HFF-Myc (cell line): ENCODE measurements at places on chromosomes 7 and 10.
A peak's percentile ranks its signal among the peaks of the same experiment; 100 is the strongest.

DNA sequence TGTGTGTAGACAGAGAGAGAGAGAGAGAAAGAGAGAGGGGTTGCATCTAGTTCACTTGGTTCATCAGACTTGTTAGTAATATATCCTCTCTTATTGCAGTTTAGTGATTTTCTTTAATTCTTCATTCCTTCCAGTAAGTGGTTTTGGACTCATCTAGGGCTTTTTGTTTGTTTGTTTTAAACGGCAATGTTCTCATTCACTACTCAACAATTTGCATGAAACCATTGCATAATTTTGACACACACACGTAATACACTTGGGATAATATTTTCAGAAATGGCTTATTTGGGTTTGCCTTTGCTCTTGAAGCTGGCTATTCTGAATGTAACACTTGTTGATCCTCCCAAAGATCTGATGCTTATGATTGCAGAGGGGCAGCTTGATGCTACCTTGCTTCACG is 16.4 kb upstream of the ZNF32 start:
- no peak for DNase-seq

DNA sequence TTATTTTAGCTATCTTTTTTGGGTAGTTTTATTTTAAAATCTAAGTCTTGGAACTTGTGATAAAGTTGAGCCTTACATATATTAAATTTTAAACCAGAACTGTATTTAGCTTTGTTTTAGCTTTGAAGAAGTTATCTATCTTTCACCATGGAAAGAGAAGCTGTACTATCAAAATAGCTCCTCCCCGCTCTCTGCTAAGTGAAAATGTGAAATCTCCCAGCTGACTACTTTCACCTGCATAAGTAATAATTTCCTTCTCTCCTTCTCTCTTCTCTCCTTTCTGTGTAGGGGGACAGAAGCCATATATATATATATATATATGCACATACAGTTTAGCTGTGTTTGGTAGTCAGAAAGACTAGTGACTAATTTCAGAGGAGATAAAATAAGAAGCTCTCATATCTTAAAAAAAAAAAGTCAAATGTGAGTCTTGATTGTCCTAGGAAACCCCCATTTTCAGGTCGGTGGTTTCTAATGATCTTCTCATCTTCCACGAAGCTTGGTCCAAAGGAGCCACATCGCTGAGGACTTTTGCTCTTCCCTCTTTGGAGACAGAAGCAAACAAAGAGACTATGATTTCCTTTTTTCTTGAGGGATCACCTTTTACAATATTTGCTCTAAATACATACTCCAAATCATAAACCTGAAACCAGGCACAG is 30.6 kb upstream of the GDI2 start:
- no peak for DNase-seq

DNA sequence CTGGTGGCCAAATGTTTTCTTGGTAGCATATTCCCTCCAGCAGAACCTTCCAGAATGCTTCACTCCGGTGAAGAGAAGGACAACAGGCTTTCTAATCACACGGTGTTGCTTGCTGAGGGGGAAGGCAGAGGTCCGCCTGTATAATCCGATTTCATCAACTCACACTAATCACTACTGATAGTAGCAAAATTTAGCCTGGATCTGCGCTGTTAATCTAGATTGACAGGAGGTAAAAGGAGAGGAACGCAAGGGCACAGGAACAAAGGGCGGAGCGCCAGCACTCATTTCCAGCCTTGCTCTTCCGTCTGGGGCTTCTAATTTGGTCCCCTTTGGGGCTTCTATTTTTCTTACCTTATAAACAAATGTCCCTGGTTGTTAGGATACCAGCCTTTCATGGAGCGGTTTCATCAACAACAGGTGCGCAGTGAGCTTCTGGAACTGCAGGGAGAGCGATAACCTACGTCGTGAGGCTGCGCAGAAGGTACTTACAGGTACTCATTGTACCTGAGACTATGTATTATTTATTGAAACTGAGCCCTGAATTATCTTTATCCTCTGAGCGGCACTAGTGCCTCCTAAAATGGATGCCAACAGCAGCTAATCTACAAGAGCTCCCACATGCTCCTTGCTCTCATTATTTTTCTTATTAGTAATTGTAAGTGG is 150.6 kb downstream of the CACNB2 start:
- DNase-seq: no peak

GRCh38 chr10:77210645-77211044 is 427.0 kb downstream of the KCNMA1 start:
- no peak for DNase-seq

GRCh38 chr10:116909307-116909706 is 60.0 kb downstream of the ENO4 start:
- no peak for DNase-seq

- DNase-seq: no peak
Measured at GRCh38 chr10:10508211-10508610, 509.5 kb upstream of the CELF2 start.

DNA sequence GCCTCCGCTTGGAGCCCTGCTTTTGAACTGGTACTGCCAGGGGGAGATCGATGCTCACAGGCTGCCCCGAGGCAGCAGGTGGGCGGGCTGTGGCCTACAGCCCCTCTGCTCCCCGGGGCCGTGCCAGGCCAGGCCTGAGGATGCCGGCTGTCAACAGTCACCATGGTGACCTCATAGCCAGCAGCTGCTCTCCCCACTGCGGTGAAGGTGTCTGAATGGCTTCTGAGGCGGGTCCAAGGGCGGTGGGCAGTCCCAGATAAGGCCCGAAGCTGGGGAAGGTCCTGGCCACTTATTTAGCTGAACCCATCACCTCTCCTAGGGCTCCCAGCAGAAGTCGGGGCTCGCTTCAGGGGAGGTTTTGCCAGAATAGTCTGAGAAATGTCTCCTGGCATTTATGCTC is 179.3 kb downstream of the ARHGAP12 start:
- DNase-seq: no peak

- no peak for DNase-seq
Measured at GRCh38 chr10:92689663-92690210, at the start of gene HHEX. HHEX (plus strand) TSS chr10:92689955; CDS start chr10:92689987, 32 bp downstream.

DNA sequence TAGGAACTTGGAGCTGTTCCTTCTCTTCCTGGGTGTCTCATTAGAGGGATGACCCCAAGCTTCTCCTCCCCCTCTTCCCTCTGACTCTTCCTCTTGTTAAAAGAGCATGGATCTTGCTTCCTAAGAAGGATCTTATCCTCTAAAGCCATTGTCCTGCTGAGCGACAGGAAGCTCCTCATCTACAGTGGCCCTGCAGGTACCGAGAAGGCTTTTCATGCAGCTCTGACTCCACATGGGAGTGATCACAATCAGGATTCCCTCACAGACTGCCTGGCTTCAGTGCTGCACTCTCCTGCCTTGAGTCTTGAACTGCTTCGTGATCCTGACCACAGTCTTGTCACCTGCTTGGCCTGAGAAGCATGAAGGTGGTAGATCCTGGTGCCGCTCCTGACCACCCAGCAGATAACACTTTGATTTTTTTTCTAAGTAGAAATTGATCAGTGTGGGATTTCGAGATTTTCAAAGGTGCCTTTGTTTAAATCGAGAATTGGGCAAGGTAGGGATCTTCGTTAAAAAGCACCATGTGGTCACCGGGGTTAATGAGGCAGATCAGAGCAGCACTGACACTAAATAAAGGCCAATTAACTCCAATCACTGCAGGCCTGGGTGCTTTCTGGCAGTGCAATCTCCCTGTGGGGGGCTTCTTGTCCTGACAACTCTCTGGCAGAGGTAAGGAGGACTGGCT is 376.4 kb downstream of the NRG3 start:
- no peak for DNase-seq

DNA sequence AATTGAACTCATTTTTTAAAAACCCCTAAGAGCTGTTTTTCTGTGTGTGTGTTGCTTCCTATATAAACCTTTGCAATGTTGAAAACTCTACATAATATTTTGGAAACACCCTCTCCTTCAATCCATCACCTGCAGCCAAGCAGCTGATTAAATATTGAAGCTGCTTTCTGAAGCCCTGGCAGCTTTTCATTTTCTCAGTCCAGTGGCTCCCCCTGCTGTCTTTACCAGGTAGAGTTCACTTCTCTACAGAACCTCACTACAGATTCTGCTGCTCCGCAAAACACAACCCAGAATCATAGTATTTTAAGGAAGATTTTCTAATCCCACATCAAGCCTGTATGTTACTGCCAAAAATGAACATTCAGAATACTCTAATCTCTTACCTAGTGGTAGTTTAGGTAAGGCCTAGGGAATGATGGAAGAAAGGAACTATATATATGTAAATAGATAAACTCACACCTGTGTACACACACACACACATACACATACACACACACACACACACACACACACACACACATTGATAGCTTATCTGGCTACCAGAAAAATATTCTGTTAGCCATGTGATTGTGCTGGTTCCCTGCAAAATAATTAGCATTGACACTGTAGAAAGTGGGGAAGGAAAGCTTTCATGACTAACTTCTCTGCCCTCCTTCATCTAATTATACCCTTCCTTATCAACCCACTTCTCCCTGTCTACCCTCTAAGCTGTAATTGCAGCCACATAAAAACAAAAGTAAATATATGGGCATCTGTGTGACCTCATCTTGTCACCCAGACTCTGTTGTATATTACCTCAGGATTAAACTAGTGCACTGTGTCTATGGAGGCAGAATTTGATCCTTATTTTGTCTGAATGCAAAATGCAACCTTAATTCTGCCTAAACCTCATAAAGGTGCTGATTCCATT is 229.5 kb upstream of the FZD1 start:
- peak; percentile 20 for DNase-seq

DNA sequence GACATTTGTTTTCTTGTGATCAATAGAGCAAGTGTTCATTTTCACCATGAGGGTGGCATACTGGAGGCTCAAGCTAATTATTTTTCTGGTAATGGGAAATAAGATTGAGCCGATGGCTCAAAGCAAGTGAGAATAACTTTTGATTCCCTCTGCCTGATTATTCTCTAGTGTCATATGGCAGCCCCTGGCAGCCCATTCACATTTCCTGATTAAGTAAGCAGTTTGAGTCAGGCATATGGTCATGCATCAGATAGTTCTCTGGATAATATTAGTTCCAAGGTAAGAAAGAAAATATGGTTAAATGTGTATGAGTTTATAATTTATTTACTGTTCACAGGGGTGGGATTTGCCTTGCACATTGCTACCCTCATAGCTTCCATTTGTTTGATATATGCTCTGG is 109.2 kb downstream of the DYNC1I1 start:
- DNase-seq: no peak

GRCh38 chr7:88599528-88599927 is 160.0 kb upstream of the ZNF804B start:
- no peak for DNase-seq

DNA sequence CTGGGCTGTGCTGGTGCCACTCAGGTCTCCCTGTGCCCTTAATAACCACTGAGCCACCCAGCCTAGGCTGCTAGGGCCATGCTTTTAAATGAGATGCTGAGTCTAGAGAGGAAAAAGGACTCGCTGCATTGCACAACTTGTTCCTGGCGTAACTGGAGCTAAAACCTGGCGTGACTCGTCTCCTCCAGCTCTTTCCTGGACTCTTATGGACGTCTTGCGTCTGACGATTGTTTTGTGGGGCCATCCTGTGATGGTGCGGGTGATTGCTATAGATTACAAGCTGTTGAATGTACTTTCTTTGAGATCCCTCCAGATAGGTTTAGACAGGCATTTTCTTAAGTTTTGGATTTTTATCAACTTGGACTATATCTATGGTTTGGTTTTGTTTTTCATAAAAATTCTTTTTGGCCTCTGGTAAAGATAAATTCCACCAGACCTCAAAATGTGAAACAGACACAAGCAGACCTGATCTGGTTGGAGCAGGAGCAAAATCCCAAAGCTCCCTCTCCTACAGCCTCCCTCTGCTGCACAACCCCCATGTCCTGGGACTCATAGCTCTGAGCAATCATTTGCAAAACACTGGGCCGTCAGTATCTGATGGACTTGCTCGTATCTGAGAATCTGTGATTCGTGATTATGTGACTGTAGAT is 230.3 kb downstream of the ARHGAP12 start:
- DNase-seq: no peak

- DNase-seq: peak; percentile 1
Measured at GRCh38 chr10:23826421-23826820, 382.5 kb upstream of the KIAA1217 start.

DNA sequence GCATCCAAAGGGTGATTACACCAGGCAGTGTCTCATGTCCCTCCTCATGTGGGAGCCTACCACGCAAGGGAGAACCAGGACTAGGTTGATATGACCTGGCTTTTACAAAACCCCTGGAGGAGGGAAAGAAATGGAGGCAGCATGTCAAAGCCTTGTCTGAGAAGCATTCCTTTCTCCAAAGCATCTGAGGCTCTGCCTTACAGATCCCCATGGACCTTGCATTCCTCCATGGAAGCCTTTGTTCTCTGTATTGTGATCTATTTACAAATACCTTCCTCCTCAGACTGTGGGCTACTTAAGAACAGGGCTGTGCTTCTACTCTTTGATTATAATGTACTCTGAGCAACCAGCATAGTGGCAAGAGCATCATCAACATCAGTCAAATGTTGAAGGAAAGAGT is 197.0 kb downstream of the PLXNA4 start:
- no peak for DNase-seq

- no peak for DNase-seq
Measured at GRCh38 chr7:120998996-120999565, 10.6 kb downstream of the CPED1 start.

DNA sequence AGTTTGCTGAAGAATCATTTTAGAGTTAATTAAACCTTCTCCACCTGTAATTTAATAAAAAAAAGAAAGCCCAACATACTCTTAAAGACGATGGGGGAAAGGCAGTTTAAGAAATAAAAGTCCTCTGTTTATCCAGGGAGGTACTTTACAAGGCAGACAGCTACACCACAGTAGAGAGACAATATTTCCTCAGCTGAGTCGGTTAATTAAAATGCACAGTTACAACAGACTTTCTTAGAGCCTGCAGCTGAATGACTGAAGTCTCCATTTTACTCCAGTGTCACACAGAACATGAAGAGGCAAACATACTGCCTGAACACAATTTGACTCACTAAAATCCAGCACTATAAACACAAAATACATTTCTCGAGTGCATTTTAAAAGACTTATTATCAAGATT is 15.1 kb downstream of the LRRTM3 start:
- no peak for DNase-seq
